ENCODE measurements at places on chromosomes 11 and 22. TPM values are rescaled to one million over a fixed set of nuclear protein-coding genes. Genes with fewer than 3 reads are reported as not detected.
A peak's percentile ranks its signal among the peaks of the same experiment; 100 is the strongest.

Gene SEZ6L
- total RNA-seq, result not detected

Gene TRIM44
- 40.9 TPM for total RNA-seq

DNA sequence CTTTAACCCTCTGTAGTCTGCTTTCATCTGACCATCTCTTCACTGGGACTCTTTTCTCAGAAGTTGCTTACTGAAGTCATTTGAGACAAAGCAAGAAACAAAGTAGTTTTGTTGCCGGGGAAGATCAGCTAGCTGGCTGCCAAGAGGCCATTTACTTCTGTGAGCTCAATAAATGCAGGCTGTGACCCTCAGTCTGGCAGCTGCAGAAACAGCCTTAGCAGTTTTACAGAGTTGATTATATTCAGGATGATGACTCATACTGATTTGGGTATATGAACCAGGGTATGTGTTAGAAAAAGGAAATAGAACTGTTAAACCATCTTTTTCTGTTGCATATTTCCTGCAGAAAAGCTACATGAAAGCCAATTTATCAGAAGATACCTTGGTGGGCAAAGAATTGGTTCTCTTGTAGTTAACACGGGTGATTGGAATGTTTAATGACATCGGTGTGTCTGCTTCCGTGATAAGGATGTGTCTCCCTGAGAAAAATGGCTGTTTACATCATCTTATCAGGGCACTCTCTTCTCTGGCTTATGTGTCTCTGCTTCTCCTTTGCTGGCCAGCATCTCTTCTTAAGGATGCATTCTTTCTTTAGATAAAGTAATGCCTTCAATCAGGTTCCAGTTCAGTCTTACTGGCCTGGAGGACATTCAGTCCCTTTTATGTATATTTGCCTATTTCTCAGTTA, 18.5 kb downstream of the FIBIN start:
- DNase-seq, result no peak

Gene TCN1
- total RNA-seq, result not detected

- no peak for DNase-seq
Measured at GRCh38 chr11:106173291-106173690, 95.8 kb downstream of the AASDHPPT start.

GRCh38 chr11:134665571-134666270, 253.7 kb upstream of the B3GAT1 start:
- DNase-seq, result no peak

DNA sequence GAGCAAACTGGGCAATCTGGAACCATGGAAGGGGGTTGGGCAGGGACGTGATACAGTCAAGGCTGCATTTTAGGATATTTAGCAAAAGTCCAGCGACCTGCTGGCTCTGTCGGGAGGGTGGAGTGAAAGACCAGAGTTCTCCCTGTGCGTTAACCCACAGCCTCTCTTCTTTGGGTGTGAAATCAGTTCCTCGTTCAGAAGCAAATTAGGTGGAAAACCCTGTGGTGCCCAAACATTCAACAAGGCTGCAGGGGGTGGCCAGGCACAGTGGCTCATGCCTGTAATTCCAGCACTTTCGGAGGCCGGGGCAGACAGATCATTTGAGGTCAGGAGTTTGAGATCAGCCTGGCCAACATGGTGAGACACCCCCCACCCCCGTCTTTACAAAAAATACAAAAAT, 5.9 kb downstream of the TMEM151A start:
- no peak for DNase-seq

- no peak for DNase-seq
Measured at GRCh38 chr11:66727282-66728037, 1.6 kb downstream of the SPTBN2 start.

DNA sequence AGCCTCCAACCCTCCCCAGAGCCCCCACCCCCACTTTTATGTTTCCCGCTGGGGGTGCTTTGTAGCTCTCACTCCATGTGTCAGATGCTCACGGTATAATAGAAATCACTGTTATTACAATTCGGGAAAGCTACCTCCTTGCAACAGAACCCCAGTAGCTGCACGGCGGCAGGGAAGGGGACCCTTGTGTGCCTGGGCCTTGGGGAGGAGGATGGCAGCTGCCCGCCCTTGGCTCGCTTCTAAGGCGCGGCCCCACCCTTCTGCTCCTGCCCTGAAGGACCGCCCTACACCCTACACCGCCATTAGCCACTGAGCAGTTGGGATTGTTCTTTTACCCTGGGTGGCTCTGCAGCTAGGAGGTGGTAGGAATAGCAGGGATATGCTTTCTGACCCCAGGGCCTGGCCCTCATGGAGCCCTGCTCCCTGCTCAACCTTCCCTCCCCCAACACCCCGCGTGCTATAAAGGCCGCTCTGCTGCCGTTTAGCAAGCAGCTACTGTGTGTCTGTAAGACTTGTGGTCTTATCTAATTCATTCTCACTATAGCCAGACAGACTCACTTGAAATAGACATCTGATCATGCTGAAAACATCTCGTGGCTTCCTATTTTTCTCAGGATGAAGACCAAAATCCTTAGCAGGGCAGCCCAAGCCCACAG, 219.7 kb downstream of the CEP164 start:
- DNase-seq, result no peak

GRCh38 chr22:16955678-16956210, 52.3 kb downstream of the GAB4 start:
- DNase-seq, result no peak

GRCh38 chr22:32696089-32696488, 105.4 kb upstream of the TIMP3 start:
- DNase-seq, result no peak

DNA sequence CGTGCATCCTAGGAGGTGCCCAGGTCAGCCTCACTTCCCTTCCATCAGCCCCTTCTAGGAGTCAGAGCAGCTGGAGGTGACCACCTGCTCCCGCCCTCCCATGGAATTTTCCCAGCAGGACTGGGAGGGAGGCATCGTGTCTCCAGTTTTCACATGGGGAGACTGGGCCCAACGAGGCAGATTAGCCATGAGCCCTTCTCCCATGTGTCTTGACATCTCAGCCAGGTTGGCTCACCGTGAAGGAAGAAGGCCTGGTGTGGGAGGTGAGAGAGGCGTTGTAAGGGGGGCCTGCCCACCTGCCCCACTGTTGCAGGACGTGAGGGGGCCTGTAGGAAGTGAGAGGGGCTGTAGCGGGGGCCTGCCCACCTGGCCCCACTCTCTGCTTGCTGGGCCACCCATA, 1521.4 kb downstream of the BRD1 start:
- DNase-seq, result no peak

Gene GSTP1
- 1,195 TPM for total RNA-seq

Gene CRYBB2
- total RNA-seq, result 1.1 TPM

Gene TSGA10IP
- total RNA-seq, result not detected

Gene PDGFB
- total RNA-seq, result 333 TPM

DNA sequence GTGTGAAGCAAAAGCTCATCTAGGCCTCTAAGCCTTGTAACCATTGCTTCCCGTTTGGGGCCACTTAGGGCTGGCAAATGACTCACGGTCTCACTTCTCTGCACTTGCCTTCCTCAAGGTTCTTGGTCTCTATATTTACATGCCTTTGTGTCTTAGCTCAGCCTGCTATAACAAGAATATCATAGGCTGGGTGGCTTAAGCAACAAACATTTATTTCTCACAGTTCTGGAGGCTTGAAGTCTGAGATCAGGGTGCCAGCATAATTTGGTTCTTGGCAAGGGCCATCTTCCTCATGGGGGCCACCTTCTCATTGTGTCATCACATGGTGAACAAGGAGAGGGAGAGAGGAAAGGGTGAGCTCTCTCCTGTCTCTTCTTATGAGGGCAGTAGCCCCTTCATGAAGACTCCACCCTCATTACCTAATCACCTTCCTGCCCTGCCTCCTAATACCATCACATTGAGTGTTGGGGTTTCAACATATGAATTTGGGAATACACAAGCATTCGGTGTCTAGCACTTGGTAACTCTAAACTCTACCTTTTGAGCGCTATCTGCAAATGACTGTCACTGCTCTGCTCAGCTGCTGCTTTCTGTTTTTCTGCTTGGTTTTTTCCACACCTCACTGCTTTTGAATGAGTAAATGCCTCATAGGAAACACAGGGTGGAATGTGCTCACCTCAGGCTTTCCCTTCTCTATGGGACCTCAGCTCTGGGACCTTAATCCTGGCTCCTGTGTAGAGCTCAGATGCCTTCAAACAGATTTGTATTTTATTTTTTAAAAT, 16.2 kb upstream of the ME3 start:
- no peak for DNase-seq

DNA sequence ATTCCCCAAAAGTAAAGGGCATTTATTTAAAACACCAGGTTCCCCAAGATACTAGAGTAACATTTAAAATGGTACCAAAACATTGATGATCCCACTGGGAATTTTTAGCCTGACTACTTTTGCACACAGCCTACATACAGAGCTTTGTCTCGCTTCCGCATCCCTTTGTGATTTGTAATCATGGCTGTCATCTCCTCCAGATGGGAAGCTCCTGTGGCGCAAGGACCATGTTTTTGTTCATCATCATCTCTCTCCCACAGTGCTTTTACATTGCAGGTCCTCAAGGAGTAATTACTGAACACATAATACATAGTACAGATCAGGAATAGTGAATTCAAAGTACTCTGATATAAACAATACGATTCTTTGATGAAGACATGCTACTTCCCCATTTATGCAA, 231.2 kb upstream of the MTNR1B start:
- DNase-seq, result no peak

DNA sequence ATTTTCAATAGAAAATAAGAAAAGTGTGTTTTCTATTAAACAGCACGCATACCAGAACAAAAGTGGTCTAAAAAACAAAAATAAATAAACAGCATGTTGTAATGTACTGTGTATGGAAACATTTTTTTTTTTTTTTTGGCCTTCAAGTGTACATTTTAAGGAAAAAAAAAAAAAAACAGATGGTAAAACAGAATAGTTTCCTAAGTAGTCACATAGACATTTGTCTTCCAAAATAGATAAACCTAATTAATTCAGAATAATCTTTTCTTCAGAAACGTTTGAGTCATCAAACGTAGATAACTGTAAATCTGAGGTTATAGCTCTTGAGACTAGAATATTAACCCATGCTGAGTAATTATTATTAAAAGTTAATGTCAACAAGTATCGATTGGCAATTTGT, 396 bp upstream of the CFAP300 start:
- DNase-seq, result no peak

DNA sequence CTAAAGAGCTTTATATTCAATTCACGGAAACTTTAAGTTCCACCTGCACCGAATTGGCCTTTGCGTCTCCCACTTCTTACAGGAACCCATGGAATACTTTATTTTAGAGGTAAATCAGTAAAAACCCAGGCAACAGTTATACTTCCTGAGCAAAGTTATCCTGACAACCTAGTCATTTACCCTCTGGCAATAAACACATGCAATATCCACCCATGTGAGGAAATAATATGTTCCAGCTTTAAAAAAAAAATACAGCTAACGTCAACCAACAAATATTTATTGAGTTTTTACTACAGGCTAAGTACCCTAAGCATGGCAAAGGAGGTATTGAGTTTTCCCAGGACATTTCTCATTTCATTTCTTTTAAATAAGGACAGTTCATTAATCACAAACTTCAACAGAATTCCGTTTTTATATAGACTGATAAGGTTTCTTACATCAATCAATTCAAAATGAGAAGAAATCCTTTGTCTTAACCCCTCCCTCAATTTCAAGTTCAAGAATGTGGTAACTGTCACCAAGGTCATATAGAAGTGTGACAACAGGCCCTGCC, 38.3 kb upstream of the CCDC34 start:
- DNase-seq, result no peak

Gene ANKK1
- total RNA-seq, result 0.12 TPM

GRCh38 chr11:126432525-126432924, 77.0 kb downstream of the ST3GAL4 start:
- no peak for DNase-seq

Gene ZNF74
- 9.6 TPM for total RNA-seq

GRCh38 chr22:31646186-31647019, 15.6 kb downstream of the PISD start:
- DNase-seq, result peak; percentile 98

GRCh38 chr22:23424031-23424430, 156.1 kb downstream of the IGLL1 start:
- no peak for DNase-seq

DNA sequence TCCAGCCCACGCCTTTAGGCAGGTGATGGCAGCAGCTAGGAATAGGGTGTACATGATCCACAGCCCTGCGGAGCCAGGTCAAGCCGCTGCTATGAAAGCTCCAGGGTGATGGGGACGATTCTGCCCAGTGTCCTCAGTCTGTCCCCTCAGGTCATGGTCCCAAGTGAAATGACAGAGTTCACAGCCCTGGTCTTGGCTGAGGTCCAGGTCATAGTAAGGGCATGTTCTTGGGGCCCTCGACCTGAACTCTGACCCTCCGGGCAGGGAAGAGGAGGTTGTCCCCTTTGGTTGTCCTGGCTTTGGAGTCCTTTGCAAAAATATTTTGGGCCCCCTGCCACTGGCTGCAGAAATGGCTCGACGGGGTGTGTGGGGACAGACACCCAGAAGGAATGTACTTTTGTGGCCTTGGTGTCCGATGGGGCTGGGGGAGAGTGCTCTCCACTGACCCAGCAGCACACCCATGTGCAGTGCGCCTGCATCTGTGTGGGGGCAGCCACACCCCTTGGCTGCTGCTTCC, 7.3 kb downstream of the C22orf31 start:
- no peak for DNase-seq

Gene SCGB1C1
- total RNA-seq, result not detected

Measured in glomerular endothelial cell (primary cell).